ENCODE measurements at places on chromosomes 7 and 10.

GRCh38 chr7:107089627-107090026 is 45.1 kb downstream of the PRKAR2B start:
- DNase-seq, result no peak

- DNase-seq, result no peak
Measured at GRCh38 chr7:3825491-3825890, 524.4 kb downstream of the SDK1 start.

DNA sequence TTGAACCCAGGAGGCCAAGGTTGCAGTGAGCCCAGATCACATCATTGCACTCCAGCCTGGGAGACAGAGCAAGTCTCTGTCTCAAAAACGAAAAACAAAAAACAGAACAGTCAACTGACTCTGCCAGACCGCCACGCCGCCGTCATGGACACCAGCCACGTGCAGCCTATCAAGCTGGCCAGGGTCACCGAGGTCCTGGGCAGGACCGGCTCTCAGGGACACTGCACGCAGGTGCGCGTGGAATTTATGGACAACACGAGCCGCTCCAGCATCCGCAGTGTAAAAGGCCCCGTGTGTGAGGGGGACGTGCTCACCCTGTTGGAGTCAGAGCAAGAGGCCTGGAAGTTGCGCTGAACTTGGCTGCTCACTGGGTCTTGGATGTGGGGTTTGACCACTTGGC is 470.0 kb downstream of the CALN1 start:
- no peak for DNase-seq

GRCh38 chr7:155297517-155298287 is at the start of gene INSIG1:
Gene INSIG1, plus strand, starts transcription at chr7:155297878. Its CDS starts 408 bp downstream, at chr7:155298286.
- peak; percentile 82 for DNase-seq

DNA sequence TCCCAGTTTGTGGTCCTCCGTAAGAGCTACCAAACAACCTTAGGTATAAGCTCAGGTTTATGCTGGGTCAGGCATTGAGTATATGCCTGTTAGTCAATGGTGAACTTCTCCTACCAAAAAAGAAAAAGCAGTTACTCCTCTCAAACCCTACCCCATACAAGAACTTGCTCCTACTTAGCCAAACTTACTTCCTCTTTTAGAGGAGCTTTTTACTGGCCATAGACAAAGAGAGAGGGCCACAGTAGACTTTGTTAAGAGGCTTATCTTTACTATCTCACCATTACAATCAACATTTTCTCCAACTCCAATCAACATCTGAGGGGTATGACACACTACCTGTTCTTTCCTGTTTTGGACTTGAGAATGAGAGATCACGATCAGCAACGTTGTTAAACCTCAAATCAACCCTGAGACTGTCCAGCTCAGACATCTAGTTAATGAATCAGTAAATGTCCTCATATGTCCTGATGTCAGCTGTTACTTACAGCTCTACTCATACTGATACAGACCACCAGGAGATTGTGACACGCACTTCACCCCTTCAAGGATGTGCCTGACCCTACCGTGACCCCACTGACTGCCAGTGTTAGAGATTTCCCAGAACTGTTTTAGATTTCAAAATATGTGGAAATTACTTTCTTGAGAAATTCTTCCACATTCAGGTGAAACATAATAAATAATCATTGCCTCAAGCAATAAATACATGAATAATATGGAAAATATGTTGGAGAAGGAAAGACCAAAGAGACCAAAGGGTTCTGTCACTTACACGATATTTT is 18.4 kb upstream of the CCDC71L start:
- no peak for DNase-seq

GRCh38 chr7:73773700-73774517 is 3.8 kb upstream of the CLDN3 start:
- DNase-seq, result no peak

GRCh38 chr7:101549734-101550133 is 79.4 kb downstream of the MYL10 start:
- DNase-seq, result no peak

- DNase-seq, result no peak
Measured at GRCh38 chr7:47000561-47000960, 581.4 kb downstream of the TNS3 start.

- DNase-seq, result no peak
Measured at GRCh38 chr7:34902182-34902581, 135.1 kb downstream of the DPY19L1 start.

GRCh38 chr7:44277391-44277790 is 48.0 kb downstream of the CAMK2B start:
- no peak for DNase-seq

- no peak for DNase-seq
Measured at GRCh38 chr10:74650613-74651012, 175.8 kb upstream of the KAT6B start.

DNA sequence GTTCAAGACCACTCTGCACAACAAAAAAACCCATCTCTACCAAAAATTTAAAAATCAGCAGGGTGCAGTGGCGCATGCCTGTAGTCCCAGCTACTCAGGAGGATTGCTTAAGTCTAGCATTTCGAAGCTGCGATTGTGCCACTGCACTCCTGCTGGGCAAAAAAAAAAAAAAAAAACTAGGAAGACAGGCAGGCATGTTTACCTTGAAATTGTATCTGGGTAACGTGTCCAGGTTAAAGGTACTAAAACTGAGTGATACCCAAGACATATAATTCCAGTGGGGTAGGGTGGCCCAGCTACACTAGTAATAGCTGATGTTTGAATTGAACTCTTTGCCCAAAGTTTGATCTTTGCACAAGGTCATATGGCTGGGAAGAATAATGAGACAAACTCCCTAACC is 16.2 kb downstream of the GHITM start:
- DNase-seq, result no peak

- no peak for DNase-seq
Measured at GRCh38 chr10:8638088-8638672, 583.7 kb downstream of the GATA3 start.

DNA sequence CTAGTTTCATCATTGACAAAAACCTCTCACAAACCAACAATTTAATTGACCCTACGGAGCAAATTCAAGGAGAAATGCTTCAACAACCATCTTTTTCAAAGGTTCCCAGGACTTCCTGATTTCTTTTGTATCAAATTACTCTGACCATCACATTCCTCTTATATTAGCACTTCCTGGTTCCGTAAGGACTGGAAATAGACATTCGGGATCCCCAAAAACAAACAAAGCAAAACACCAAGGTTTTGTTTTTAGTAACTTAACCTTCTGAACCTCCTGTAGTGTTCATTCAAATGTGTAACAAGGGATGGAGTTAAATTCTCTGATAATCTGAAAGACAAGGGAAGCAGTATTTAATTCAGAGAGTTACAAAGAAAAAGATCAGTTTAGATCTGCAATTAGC is 387.6 kb upstream of the NRP1 start:
- DNase-seq, result no peak

GRCh38 chr7:20158684-20159083 is 58.5 kb downstream of the MACC1 start:
- DNase-seq, result no peak

DNA sequence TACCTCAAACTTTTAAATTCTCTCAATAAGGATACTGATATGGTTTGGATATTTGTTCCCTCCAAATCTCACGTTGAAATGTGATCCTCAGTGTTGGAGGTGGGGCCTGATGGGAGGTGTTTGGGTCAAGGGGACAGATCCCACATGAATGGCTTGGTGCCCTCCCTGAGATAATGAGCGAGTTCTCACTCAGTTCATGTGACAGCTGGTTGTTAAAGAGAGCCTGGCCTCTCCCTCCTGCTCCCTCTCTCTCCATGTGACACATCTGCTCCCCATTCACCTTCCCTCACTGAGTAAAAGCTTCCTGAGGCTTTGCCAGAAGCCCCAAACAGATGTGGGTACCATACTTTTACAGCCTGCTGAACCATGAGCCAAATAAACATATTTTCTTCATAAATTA is 19.2 kb downstream of the ABCB4 start:
- no peak for DNase-seq

GRCh38 chr10:106799776-106800175 is 364.7 kb downstream of the SORCS1 start:
- DNase-seq, result no peak

GRCh38 chr10:131090761-131091661 is 220.5 kb downstream of the TCERG1L start:
- no peak for DNase-seq

DNA sequence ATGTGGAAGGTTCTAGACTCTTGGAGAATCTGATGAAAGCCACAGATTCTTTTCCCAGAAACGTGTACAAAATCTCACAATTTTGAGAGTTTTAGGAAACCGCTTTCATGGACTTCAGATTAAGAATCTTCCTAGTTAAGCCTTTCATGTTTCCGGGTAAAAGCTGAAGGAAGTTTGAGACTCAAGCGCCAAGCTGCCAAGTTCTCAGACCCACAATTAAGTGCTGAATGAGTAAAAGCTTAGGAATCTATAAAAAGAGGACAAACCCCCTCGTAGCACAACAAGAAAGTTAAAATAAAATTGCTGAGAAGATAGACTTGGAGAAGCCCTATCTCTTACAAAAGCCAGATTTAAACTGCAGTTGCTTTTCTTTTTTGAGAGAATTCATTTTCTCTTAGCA is 99.6 kb downstream of the ST8SIA6 start:
- no peak for DNase-seq

- no peak for DNase-seq
Measured at GRCh38 chr7:127741764-127742375, 89.9 kb downstream of the SND1 start.

- no peak for DNase-seq
Measured at GRCh38 chr10:6721964-6722615, 142.0 kb upstream of the PRKCQ start.

- no peak for DNase-seq
Measured at GRCh38 chr7:107999779-108000560, 3.0 kb downstream of the LAMB1 start.

DNA sequence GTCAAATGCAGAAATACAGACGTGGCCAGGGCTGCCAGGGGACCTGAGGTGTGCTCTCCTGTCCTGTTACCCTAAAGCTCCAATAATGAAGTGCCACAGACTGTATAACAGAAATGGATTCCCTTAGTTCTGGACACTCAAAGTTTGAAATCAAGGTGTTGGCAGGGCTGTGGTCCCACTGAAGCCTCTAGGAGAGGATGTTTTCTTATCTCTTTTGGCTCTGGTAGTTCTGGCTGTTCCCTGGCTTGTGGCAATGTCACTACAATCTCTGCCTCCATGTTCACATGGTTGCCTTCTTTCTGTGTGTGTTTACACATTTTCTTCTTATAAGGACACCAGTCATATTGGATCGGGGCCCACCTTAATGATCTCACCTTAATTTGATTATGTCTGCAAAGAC is 15.3 kb upstream of the EEPD1 start:
- DNase-seq, result no peak

DNA sequence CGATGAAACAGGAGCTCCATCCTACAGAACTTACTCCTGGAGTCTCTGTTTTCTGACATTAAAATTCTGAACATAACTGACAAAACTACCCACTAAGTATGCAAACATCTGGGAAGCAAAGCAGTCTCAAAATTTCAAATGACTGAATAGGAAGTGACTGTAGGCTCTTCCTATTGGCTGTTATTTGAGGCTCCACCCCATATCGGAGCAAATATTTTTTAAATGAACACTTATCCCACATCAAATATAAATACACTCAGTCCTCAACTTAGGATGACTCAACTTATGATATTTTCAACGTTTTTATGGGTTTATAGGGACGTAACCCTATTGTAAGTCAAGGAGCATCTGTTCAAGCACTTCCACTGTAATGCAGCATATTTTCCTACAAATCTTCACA is 8.8 kb downstream of the HSPA12A start:
- no peak for DNase-seq

DNA sequence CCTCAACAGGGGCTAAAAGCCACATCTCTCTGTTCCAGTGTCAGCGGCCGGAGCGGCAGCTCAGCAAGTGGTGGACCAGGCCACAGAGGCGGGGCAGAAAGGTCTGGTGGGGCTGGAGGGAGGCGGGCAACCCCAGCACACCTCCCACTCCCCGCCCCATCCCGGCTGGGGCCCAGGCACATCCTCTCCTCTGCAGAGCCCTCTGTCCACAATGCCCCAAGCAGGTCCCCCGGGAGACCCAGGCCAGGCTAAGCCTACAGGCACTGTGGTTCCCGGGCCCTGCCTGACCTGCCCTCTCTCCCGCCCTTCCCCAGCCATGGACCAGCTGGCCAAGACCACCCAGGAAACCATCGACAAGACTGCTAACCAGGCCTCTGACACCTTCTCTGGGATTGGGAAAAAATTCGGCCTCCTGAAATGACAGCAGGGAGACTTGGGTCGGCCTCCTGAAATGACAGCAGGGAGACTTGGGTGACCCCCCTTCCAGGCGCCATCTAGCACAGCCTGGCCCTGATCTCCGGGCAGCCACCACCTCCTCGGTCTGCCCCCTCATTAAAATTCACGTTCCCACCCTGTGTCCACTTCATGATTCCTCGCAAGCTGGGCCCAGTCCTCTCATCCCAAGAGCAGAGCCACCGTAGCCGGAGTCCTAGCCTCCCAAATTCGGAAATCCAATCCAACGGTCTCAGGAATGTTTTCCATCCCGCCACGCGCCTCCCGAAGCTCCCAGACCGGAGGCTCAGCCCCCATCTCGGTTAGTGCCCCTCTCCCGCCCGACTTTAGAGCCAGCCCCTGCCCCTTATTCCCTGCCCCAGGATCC is 2.1 kb downstream of the ADIRF start:
- no peak for DNase-seq

- no peak for DNase-seq
Measured at GRCh38 chr7:47382200-47382599, 199.7 kb downstream of the TNS3 start.

DNA sequence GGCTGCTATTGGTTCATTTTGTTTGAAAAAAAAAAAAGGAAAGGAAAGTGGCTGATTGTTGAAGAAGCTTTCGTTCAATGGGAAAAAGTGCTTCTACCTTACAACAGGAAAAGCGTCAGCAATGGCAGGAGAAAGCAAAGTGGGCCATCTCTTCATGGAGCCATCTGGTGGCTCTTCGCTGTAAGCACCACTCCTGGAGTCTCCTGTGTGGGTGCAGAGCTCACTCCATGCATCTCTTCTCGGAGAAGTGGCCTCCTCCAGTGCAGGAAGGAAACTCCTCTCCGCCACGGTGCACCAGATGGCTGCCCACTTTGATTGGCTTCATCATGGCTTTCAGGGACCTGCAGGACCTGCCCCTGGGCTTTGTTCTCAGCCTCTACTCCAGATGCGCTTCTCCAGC is 250.9 kb downstream of the PTEN start:
- DNase-seq, result no peak

- no peak for DNase-seq
Measured at GRCh38 chr7:93817004-93817403, 73.5 kb downstream of the TFPI2 start.

GRCh38 chr7:32034052-32034451 is 36.2 kb downstream of the PDE1C start:
- DNase-seq, result no peak

- no peak for DNase-seq
Measured at GRCh38 chr7:41319581-41319980, 383.3 kb downstream of the INHBA start.

DNA sequence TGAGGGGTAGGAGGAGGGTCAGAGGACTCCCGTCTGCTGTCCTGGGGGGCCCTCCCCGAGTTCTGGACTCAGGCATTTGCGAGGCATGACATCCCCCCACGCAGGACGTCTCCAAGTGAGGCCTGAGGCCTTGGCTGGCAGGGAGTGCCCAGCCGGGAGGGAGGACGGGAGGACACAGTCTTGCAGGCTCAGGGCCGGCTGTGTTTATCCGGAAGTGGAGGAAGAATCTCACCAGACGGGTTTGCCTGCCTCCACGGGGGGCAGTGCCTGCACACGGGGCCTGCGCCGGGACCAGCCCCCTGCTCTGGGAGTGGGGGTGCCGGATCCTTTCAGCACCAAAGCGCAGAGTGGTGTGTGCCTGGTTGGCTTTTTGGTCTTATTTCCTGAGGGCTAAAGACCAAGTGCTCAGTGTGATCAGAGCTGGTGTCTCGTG is 10.9 kb downstream of the PWWP2B start:
- DNase-seq, result no peak

All from effector CD4-positive, alpha-beta T cell (primary cell).